ENCODE measurements at places on chromosomes 12 and 14.

DNA sequence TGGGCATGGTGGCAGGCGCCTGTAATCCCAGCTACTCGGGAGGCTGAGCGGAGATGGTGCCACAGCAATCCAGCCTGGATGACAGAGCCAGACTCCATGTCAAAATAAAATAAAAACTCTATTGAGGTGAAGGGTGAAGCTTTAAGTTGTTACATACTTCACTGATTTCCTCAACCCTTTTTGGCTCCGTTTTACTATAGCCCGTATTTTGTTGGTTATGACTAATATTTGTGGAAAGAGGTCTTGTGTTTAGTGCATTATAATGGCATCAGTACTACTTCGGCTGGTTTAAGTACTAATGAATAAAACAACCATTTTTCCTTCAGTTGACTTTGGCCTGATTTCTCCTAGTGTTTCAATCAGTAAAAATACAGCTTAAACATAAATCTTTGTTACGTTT lies 27.0 kb upstream of the SLC2A14 start:
- peak; percentile 58 for DNase-seq

DNA sequence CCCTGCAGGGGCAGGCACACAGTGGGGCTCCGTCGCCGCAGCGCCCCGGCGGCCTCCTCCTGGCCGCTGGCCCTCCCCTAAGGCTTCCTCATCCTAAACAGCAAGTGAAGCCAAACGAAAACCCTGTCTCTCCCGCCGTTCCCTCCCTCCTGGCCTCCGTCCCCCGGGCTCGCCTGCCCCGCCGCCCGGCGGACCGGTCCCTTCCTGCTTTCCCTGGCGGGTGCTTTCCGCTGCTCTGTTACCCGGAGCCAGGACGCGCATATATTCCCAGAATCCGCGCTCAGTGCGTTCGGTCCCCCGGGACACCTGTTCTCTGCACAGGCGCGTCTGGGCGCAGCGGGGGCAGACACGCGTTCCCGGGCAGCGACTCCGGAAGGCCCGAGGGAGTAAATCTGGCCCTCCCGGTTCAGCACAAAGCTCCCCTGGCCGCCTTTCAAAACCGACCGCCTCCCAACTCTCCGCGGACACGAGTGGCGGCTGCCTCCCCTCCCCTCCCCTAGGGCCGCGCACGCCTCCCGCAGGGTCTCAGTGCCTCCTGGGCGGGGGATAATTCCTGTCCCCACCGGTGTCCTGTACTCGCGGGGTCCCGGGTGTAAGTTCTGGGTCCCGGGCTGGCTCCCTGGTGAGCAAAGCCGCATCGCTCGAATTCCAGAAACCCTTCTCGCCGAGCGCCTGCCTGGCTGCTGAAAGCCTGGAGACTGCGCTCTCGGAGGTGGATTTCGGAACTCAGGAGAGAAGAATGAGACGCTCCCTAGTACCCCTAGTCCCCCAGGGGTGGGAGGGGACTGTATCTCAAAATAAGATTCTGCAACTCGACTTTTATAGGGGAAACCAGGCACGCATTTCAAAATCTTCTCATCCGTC lies 21.4 kb upstream of the CEP170B start:
- peak; percentile 53 for DNase-seq

DNA sequence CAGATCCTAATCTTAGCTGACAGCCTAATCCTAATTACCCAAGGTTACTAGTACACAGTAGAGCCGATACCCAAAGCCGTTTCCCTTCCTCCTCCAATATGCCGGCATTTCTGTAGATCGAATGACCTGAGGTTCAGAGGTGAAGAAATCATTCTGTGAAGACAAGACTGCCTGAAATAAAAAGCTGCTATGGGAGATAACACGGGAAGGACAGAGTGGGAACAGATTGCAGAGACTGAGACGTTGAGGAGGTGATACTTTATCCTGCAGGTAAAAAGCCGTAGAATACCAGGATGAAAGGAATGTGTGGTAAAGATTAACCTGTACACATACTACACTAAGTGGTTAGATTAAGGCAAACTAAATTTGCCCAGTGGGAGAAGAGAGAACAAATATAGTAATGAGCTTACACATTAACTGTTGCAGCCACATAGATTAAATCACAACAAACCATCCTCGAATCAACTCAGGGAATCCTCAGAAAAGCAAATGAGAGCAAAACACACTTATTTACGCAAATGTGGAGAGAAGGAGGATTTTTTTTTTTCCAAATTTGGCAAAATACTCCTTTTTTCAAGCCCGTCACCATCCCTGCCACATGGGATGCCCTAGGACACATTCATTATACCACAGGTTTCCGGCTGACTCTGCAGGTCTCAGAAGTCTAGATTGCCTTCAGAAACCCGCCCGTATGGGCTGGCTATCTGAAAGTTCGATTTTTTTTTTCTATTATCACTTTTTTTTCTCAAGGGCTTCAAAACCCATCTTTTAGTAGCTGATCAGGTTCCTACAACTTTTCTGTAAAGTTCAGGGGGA lies 188.0 kb downstream of the TTC8 start:
- DNase-seq: no peak

- DNase-seq: no peak
These were observed 33.3 kb downstream of the SUPT16H start for GRCh38 chr14:21350539-21350938.

DNA sequence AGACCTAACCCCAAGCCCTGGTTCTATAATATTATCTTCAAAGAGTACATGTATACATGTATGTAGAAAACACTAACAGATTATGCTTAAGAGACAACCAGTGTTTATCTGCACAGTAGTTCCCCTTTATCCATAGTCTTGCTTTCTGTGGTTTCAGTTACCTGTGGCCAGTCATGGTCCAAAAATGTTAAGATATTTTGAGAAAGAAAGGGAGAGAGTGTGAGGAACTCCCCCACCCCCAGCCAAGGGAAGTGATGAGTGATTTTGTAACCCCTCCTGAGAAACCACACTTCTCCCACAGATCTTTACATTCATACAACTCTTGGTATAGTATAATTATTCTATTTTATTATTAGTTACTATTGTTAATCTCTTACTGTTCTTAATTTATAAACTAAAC lies 77.3 kb upstream of the CNTN1 start:
- no peak for DNase-seq

- DNase-seq: no peak
These were observed 30.2 kb upstream of the FRS2 start for GRCh38 chr12:69440016-69440415.

GRCh38 chr14:68611599-68611998 lies 181.3 kb downstream of the ZFP36L1 start:
- DNase-seq: no peak

DNA sequence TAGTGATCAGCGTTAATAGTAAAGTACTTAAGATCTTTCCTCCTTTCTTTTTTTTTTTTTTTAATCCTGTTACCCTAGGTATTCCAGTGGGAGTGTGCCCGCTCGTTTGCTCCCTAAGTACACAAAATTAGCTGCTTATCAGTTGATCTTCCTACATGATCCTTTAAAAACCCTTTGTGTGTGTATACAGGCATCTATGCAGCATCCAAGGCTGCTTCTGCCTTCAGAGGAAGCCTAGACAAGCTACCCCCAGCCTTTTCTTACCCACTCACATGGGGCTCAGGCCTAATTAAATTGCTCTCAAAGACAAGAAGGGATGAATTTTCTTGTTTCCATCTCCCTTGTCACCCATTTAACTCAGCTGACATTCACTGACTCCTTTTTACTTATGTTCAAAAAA lies 343.4 kb upstream of the LMO3 start:
- DNase-seq: no peak

GRCh38 chr14:83120187-83120586 lies 1586.5 kb upstream of the SEL1L start:
- no peak for DNase-seq

- DNase-seq: no peak
These were observed 216.7 kb downstream of the GRIN2B start for GRCh38 chr12:13764748-13765147.

DNA sequence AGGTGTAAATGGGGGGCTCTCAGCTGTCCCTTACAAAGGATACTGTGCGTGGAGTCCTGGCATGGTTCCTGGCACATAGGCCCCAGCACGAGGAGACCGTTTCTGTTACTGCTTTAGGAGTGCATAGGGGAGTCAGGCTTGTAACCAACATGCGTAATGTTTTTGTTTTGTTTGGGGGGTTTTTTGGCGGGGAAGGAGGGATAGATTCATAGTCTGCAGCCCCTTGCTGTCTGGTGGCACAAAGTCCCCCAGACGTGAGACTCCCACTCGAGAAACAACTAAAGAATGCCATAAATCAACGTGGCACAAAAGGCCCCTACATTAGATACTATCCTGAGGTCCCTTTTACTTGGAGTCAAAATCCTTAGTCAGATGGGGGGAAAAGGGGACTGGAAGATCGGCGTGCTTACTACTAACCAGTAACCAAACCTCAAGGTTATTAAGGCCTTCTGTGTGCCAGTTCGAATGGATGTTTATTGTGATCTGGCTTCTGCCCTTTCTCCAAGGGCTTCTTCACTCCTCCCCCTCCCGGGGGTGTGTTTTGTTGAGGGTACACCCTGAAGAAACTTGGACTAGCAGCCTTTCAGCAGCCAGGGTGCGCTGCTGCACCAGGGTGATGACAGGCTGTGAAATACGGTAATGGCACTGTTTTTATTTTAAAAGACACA lies 874 bp downstream of the ISCU start:
- DNase-seq: peak; percentile 92

DNA sequence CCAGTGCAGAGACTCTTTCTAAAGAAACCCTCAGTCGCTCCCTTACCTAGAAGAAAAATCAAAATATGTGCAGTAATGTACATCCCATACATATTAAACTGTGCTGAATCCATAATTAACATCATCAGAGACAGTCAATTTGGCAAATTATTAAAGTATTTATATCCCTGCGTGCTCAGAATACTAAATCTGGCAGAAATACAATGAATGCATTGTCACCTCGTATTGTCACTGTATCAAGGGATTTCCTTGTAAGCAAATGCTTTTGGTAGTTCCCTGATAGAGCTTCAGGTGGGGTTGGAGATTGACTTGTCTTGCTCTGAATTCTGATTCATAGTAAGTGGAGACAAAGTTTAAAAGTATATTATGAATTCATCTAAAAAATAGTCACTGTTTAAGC lies 319.1 kb downstream of the PPFIA2 start:
- DNase-seq: no peak

DNA sequence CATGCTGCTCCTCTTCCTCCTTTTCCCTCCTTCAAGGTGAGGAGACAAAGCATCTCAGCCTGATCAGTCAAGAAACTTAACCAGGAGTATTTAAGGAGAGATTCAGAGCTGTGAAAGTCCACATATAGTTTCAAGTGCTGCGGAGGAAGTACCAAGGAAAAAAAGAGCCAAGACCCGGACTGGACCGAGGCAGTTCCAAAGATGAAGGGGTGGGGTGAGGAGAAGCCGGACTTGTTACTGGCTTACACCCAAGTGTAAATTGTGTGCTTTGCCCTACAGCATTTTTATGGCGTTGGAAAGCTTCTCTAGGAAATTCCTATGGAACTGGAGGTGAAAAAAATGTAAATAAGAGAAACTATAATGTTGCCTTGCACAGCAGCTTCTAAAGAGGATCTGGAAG lies 263.1 kb downstream of the GRIN2B start:
- no peak for DNase-seq

DNA sequence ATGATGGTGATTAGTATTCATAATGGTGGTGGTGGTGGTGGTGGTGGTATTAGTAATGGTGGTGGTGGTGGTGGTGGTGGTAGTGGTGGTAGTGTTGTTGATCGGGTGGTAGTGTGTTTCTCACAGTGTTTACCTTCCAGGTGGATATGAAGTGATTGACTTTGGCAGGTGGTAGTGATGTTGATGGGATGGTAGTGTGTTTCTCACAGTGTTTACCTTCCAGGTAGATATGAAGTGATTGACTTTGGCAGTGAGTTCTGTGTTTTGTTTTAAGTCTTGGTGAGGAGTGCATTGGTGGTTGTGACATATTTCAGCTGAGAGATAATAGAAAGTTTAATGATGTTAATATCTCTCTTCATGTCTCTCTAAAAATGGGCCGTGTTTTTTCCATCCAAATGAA lies 189.4 kb downstream of the TMTC2 start:
- no peak for DNase-seq

DNA sequence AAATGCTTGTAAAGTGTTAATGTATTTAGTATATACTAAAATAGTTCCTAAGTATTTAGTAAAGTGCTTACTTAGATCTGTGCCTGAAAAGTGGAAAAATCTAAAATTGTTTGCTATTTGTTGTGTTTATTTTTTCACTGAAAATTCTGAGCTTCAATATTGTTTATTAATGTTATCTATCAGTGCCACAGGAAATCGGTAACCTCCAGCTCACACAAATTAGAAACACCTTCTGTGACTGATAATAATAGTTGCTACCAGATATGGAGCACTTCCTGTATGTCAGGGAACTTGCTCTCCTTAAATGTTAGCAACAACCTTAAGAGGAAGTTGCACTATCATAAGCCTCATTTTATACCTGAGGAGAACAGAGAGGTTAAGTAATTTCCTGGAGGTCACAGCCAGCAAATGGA lies 723 bp upstream of the LRP10 start:
- DNase-seq: no peak

DNA sequence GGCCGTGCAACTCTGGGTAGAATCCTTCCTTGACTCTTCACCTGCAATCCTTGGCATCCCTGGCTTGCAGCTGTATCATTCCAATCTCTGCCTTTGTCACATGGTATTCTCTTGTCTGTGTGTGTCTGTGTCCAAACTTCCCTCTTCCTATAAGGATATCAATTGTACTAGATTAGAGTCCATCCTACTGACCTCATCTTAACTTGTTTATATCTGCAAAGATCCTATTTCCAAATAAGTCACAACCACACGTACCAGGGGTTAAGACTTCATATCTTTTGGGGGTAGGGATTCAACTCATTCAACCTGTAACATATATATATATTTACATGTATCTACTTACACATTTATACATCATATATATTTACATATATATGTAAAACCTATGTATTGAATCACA lies 29.6 kb upstream of the RASSF3 start:
- DNase-seq: no peak

GRCh38 chr14:57937676-57938075 lies 71.8 kb upstream of the SLC35F4 start:
- DNase-seq: no peak

GRCh38 chr14:45787167-45787566 lies 534.2 kb upstream of the MIS18BP1 start:
- no peak for DNase-seq

GRCh38 chr14:65095633-65096205 lies 6.6 kb downstream of the MAX start:
- DNase-seq: peak; percentile 70

DNA sequence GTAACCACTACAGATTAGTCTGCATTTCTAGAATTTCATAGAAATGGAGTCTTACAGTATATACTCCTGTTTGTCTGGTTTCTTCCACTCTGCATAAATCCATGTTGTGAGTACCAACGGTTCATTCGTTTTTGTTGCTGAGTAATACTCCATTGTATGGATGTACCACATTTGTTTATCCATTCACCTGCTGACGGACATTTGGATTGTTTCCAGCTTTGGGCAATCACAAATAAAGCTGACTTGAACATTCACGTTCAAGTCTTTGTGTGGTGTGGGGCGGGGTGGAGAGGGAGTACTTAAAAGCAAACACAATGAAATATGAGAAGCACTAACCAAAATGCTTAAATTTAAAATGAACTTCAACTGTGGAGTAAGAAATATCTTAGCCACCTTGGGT lies 7.1 kb downstream of the HECTD4 start:
- DNase-seq: no peak
